ENCODE measurements at places on chromosomes 7 and 10. TPM values are rescaled to one million over a fixed set of nuclear protein-coding genes. Genes with fewer than 3 reads are reported as not detected.

- DNase-seq, result no peak
Observed at GRCh38 chr7:68697796-68698280, 900.4 kb upstream of the AUTS2 start.

GRCh38 chr7:77662869-77663268, 33.4 kb upstream of the RSBN1L start:
- DNase-seq, result no peak

DNA sequence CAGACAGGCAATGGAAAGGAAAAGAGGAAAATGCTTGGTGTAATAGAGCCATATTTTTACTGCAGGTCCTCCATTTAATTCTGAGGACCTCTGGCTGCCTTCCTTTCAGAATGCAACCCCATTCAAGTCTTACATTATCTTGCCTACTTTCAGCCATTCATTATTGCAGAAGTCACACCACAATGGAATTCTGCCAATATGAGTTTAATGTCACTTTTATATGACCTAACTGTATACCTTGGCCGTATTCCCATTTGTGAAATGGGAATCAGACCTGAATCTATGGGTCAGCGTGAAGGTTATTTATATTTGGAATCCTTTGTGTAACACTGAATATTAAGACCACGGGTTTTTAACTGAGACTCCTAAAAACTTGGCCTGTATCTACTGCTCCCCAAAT, 241.7 kb upstream of the AOAH start:
- no peak for DNase-seq

DNA sequence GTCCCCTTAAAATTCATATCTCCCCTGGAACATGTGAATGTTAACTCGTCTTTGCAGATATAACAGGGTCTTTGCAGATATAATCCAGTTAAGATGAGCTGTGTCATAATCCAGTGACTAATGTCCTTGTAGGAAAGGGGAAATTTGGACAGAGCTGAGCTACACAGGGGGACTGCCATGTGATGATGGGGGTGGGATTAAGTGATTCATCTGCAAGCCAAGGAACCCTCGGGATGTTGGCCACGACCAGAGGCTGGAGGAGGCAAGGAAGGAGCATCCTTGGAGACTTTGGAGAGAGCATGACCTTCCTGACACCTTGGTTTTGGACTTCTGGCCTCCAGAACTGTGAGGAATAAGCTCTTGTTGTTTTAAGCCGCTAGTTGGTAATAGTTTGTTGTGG, 153.9 kb upstream of the PCBD1 start:
- no peak for DNase-seq

DNA sequence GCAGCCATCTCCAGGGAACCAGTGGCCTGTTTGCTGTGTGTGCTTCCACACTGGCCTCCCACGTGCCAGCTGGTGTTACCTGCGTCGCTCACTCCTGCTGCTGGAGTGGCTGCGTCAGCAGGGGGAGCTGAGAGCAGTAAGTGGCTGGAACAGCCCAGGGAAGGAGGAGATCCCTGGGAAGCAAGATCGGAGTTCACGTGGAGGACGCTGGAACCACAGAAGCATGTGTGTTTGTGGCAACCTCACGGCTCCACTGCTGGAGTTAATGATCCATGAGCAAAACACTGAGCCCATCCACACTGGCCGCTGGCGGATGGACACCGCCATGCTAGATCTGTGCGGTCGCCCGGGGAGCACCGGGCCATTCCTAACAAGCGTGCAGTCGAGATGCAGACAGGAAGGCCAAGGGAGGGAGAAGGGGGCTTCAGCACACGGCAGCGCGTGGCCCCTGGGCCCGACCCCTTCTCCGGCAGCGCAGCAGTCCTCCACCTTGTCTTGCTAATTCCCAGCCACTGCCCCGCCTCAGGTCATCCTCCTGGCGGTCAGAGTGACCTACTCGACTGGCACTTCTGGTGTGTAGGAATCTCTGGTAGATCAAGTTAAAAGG, 68.5 kb upstream of the EEPD1 start:
- no peak for DNase-seq

DNA sequence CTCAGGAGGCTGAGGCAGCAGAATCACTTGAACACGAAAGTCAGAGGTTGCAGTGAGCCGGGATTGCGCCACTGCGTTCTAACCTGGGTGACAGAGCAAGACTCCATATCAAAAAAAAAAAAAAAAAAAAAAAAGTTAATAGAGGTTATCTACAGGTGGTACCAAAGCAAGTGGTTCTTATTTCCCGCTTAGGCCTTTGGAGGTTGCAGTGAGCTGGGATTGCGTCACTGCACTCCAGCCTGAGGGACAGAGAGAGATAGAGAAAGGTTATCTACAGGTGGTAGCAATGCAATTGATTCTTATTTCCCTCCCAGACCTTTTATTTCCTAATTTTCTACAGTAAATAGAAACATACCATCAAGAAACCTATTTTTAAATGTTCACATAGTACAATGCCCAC, 98.2 kb downstream of the DLG5 start:
- DNase-seq, result no peak

- DNase-seq, result no peak
Observed at GRCh38 chr10:124286621-124287020, 132.1 kb downstream of the OAT start.

GRCh38 chr10:112802411-112803022, 147.5 kb upstream of the TCF7L2 start:
- DNase-seq, result no peak

GRCh38 chr7:47253650-47254080, 328.2 kb downstream of the TNS3 start:
- DNase-seq, result no peak

DNA sequence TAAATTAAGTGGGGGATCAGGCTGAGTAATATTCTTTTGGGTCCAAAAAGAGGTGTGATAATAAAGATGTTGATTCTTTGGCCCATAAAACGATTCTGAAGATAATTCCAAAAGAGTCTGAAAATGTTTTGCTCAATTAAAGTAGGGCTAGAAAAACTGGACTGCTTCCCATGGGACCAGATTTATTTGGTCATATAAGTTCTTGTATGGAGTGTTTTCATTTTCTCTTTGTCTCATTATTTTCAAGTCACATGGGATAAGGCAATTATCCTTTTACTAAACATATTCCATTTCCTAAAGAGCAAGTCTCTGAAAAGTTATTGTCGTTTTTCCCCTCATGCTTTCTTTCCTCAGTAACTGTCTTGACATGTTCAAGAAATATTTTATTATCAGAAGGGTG, 41.5 kb downstream of the CDK6 start:
- no peak for DNase-seq

DNA sequence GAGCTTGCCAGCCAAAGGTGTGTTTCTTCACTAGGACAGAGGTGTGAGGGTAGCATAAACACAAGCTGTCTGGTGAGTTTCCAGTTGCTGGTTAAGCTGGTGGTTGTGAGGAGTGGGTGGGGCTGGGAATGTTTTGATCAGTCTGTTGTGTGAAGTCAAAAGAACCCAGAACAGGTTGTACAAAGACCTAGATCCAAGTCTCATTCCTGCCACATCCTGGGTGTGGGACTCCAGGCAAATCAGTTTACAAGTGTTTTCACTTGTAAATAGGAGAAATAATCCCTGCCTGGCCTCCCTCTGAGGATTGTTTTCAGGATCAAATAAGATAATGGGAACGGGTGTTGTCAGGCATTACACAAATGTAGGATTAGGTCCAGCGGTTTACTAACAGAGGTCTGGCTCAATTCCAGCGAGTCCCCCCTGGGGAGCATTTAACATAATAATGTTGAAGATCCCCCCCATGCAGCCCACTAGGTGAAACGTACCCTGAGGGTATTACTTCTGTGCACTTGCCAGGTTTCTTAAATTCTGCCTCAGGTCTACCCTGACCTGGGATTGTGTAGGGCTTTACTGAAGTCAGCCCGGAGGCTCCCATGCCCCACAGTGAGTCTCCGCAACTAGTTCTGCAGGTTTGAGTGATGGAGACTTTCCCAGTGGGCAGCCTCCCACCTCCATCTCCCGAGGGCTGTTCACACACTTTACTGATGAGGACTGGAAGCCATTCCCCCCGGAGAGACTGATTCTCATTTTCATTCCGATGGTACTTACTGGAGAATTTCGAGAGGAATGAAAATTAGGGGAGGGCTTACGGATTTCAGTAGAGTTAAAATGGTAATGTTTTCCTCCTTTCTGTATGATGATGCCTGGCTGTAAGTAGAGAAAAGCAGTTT, 2.7 kb upstream of the FRAT2 start:
- peak; percentile 56 for DNase-seq

- DNase-seq, result peak; percentile 50
Observed at GRCh38 chr10:121659236-121659635, 61.0 kb upstream of the FGFR2 start.

- no peak for DNase-seq
Observed at GRCh38 chr7:28976022-28976421, 17.9 kb upstream of the TRIL start.

GRCh38 chr7:75565132-75565837, 73.2 kb downstream of the SPDYE5 start:
- no peak for DNase-seq

DNA sequence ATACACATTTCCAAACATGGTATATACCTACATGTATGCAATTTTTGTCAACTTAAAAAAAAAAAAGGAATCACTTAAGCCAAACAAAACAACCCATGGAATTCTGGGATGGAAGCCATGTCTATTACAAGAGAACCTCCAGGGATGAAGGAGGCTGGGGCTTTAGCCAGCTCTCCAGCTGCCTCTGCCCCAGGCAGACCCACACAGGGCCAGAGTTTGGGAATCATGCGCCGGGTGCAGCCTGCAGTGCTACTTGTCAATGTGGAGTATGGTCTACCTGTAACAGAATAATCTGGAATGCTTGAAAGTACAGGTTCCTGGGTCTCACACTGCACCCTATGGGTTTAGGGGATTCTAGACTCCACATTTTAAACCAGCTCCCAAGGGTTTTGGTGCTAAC, 10.8 kb downstream of the ATP6V0E2 start:
- peak; percentile 83 for DNase-seq

DNA sequence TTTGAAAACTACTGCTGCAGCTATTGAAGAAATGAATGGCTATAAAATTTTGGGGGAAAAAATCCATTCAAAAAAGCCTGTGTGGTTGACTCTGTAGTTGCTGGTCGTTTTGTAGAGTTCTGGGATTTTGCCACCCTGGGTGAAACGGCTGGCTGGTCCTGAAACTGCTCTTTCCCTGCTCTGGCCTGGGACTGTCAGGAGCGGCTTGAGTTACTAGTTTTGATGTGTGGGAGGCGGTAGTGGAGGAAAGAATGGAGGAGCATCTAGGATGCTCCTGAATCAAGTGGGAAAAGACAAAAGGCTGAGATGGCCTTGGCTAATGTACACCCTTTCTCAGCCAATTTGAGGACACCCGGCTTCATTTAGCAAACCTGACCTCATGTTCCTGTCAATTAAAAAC, 72.5 kb downstream of the ZNF365 start:
- no peak for DNase-seq

GRCh38 chr10:71323407-71323806, 4.3 kb downstream of the SLC29A3 start:
- DNase-seq, result no peak

DNA sequence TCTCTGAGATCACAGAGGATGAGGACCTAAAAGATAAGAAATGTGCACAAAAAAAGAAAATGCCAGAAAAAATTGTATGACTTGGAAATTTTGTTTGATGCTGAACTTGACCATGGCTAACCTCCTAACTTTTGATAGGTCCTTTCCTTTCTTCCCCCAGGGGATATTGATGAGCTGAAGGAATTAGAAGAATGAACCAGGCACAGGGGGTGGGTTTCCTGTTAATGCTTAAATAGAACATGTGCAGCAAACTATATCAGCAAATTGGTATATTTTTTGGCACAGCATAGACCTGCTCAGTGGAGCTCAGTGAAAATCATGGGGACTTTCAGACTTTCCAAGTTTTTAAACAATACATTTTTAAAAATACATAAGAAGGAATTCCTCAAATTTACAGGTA, 300.7 kb downstream of the HDAC9 start:
- no peak for DNase-seq

DNA sequence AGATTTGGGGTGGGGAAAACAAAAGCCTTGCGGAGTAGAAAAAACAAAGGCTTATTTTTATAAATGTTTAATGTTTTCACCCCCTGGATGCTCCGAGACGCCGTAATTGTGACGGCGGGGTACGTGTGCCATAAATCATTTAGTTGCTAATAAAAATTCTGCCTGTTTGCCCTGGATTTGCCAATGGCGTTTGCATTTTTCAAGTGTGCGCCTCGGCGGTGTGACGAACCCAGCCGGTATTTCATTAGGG, 2.5 kb upstream of the TNRC18 start:
- DNase-seq, result no peak

- DNase-seq, result no peak
Observed at GRCh38 chr7:120320218-120320961, 47.4 kb downstream of the KCND2 start.

- DNase-seq, result no peak
Observed at GRCh38 chr10:127441350-127442219, 107.5 kb upstream of the NPS start.

- no peak for DNase-seq
Observed at GRCh38 chr7:99109108-99110051, 34.5 kb downstream of the SMURF1 start.

DNA sequence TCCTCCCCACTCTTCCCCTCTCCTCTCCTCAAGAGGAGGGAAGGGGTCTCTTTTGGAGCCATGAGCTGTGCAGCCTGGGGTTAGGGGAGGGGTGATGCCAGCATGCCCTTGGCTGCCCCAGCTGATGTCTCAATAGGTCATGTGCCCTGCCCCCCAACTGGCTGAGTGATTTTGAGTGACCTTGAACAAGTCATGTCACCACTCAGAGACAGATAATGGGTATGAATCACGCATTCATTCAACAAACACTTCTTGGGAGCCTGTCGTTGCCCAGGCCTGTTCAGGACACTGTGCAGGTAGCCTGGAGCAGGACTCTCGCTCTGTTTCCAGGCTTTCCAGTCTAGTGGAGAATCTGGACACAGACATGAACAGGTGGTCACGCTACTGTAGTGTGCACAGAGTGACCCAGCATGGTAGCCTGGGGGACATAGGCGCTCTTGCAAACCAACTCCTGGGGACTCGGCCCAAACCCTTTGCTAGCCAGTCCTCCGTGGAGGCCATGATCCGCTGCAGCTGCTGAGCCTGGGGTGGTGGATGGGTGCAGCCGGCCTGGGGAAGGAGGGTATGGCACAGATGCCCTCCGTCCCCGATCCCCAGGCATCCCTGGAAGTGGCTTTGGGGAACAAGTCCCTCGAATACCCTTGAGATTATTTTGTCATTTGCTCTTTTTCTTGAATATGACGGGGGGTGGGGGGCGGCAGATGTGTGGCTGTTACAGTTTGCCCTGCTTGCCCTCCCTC, 49.6 kb upstream of the PSAP start:
- DNase-seq, result no peak

DNA sequence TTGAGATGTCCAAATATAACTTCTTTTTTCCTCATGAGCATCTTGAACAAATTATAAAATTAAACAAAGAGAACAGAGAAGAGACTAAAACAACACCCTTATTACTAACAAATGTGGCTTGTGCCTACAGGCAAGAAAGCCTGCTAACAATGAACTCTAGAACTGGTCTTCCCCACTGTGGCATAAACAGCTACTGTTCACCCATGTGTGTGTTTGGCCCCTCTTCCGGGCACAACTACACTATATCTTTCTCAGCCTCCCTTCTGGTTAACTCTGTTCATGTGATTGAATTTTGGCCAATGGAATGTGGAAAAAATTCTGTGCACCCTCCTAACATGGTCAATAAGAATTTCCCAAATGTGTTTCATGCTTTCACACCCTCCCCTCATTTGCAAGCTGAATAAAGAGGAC, 117.0 kb downstream of the KBTBD2 start:
- DNase-seq, result no peak

The SAP25 gene
- total RNA-seq, result 2.8 TPM

The GRID1 gene
- 4.4 TPM for total RNA-seq

The LRRD1 gene
- total RNA-seq, result 0.14 TPM

The VSTM2A gene
- total RNA-seq, result not detected

The BTBD16 gene
- 0.14 TPM for total RNA-seq

The TAS2R41 gene
- 0.81 TPM for total RNA-seq

The POLR1F gene
- total RNA-seq, result 15.9 TPM

The COL1A2 gene
- 780 TPM for total RNA-seq

The RHOBTB1 gene
- total RNA-seq, result 15.4 TPM

All from posterior vena cava (tissue), 2 donors.